ENCODE measurements at places on chromosomes 2 and 18.

DNA sequence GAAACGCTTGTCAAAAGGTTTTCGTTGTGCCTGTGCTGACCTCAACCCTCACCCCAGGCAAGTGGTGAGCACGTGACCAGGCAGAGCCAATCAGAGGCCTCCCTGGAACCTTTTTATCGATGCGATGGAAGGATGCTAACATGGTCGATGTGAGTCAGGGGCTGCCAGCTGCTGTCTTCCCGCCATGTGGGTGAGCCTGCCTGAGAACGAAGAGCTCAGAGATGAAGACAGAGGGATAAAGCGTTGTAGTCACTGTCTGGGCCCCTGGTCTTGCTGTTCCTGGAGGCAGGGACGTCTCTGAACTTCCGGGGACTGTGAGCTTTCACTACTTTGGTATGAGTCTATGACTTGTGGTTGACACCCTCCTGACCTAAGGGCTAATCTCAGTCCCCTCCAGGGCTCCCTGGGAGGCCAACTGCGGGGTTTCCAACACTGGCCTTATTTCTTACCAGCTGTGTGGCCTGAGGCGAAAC lies 18.6 kb downstream of the DNMT3A start:
- DNase-seq: no peak

- DNase-seq: peak; percentile 51
Observed at GRCh38 chr2:106061611-106062349, 132.3 kb downstream of the UXS1 start.

GRCh38 chr2:136297312-136297711 lies 179.4 kb upstream of the CXCR4 start:
- DNase-seq: no peak

DNA sequence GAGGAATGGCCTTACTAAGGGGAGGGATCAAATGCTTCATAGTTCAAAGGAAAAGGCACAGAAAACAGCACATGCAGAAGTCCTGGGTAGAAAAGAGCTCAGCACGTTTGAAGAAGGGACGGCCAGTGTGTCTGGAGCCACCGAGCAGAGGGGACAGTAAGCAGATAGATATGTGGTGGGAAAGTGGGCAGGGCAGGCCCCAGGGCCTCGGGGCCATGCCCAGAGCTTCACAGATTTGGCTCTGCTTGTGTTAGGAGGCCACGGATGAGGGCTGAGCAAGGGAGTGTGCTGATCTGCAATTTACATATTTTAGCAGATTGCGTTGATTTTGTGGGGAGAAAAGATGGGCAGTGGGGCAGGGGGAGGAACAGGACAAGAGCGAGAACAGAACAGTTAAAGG lies 343.1 kb downstream of the LPIN1 start:
- no peak for DNase-seq

- no peak for DNase-seq
Observed at GRCh38 chr2:62215306-62216064, 19.6 kb downstream of the B3GNT2 start.

- DNase-seq: no peak
Observed at GRCh38 chr2:191783416-191783815, 63.5 kb downstream of the CAVIN2 start.

DNA sequence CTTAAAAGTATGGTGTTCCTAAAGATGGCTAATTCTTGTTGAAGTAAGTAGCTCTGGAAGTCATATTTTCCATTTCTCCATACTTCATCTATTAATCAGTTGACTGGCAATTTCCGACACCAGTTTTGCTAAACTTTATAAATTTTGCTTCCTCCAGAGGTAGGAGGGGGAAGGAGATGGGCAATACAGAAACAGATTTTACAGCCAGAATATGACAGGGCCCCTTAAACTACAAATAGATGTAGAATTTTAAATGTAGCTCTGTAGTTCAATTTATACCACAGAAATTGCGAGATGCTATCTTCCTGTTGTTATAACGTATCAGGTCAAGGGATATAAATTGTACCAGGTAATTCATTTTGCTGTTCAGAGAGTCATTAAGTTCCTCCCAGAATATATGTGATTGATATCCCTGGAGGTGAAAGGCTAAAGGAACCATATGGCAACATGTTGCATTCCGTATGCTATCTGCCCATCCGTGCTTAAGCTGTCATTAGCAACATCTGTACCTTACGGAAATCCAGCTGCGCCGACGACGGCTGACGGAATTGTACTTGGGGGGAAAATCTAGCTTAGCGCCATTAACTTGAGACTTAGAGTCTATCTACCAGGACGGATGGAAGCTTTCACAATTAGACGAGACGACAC lies 8.4 kb upstream of the NR4A2 start:
- peak; percentile 69 for DNase-seq

- DNase-seq: no peak
Observed at GRCh38 chr2:39845460-39846146, 66.5 kb upstream of the THUMPD2 start.

- no peak for DNase-seq
Observed at GRCh38 chr2:66698576-66699239, 263.8 kb downstream of the MEIS1 start.

Data from tongue (tissue), 3 donors.